ENCODE measurements at places on chromosomes 2 and 18. TPM values are rescaled to one million over a fixed set of nuclear protein-coding genes. Genes with fewer than 3 reads are reported as not detected.

RAB1A gene
- total RNA-seq: 85.8 TPM

AGAP1 gene
- 1.6 TPM for total RNA-seq

FBLN7 gene
- 3.7 TPM for total RNA-seq

LAMA3 gene
- total RNA-seq: 0.17 TPM
